ENCODE measurements at places on chromosomes 4 and X. TPM values are rescaled to one million over a fixed set of nuclear protein-coding genes. Genes with fewer than 3 reads are reported as not detected.

The ITIH6 gene
- total RNA-seq: not detected

The F9 gene
- total RNA-seq: not detected

The SYAP1 gene
- 30.4 TPM for total RNA-seq

The CYP2U1 gene
- 4.0 TPM for total RNA-seq

The CXCL11 gene
- 0.26 TPM for total RNA-seq

The ADRA2C gene
- under 0.01 TPM for total RNA-seq

The TEX13D gene
- total RNA-seq: not detected

The MAGED4 gene
- 33.4 TPM for total RNA-seq

The SLC26A1 gene
- total RNA-seq: 0.13 TPM
